ENCODE measurements at places on chromosomes 12 and 14.

DNA sequence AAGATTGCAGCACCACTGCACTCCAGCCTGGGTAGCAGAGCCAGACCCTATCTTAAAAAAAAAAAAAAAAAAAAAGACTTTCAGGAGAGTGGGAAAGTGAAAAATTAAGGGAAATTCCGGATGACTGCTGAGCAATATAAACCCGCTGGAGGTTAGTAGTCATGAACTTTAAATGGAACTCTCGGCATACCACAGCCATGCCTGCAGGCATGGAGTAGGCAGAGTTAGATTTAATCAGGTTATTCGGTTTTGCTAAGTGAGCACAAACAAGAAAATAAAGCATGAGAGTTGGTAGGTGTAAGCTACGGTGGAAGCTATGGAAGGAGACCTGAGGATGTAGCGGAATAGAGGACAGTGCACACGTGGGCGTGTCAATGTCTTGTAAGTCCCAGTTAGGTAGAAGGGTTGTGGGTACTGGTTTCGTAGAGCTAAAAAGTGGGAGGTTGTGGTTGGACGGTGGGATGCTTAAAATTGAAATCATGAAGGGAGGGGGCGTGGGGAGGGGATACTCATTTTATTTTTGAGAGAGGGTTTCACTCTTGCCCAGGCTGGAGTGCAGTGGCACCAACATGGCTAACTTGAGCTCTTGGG is 11.8 kb upstream of the TUBA1C start:
- DNase-seq = no peak

DNA sequence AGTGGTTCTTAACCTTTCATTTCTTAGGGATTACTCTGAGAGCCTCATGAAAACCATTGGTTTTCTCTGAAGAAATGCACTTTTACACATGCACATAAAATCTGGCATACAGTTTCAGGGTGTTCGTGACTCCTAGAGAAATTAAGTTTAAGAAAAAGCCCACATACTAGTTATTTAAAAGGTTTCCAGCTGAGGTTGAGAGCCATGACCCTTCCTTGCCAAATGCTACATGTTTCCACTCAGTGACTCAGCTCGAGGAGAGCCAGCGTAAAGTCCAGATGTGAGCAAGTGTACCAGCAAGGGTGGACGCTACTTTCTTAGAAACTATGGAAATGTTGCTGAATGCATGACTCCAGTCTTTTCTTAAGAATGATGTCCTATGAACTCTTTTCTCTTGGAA is 42.7 kb upstream of the FLRT2 start:
- peak; percentile 86 for DNase-seq

DNA sequence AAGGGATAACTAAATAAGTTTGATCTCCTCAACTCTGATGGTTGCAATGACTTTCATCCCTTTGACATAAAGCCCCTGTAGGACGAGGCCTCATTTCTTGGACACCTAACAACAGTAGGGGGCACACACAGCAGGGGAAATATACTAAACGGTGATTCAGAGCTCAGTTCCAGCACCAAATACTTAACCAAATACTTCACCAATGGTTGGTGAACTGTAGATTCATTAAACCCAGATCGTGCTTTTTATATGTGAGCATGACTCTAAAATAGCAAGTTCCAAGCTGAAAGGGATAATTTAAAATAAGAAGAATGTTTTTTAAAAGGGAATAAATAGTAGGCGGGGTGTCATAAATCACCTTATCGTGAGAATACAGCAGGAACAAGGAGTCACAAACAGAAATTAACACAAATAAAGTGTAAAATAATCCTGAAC is 53.2 kb downstream of the ATG2B start:
- no peak for DNase-seq

DNA sequence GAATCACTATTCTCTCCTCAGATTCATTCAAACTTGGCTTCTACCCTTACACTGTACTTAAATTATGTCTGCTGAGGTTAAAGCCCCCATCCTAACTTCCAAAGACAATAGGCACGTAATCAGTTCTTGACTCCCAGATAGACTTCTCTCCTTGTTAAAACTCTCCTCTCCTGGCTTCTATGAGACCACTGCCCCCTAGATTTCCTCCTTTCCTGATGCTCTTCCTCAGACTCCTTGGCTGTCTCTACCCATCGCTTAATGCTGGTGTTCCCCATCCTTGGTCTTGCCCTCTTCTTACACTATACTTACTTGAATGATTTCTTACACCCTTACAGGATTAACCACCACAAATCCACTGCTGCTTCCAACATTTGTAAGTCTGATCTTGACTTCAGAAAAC is 32.8 kb downstream of the TC2N start:
- DNase-seq = no peak

GRCh38 chr14:51960866-51961265 is 28.5 kb upstream of the RTRAF start:
- no peak for DNase-seq

DNA sequence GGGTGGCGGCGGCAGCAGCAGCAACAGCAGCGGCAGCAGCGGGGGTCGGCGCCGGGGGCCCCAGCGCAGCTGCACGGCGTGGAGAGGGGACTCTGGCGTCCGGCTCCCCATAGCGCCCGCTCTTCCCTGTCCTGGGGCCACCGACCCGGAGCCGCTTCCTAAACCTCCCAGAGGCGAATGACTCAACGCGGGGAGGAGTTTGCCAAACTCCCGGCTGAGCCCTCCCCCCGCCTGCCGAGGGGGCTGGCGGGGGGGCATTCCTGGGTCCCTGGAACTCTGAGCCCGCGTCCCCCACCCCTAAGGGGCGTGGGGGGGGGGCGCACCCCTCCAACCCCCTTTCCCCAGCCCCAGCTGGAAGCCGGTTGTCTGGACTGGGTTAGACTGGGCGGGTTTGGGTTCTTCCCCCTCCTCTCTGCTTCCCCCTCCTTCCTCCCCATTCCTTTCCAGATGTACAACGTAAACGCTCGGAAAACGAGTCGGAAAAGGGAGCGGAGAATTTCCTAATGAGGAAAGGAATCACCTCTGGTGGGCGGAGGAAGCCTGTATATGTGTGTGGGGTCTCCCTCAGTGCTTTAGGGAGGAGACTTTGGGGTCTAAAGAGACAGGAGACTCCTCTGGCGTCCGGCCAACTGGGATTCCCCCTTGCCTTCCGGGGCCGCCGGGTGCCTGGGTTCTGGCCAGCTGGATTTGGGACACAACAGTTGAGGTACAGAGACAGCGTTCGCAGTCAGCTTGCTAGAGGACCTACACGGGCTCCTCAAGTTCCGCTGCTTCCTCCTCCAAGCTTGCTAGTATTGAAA is at the start of gene ITGA5:
Gene ITGA5, minus strand, starts transcription at position 179 of the 800 bp plus-strand sequence. Its CDS starts 68 bp downstream, at position 111.
- no peak for DNase-seq

Data from GM04503 (cell line).